ENCODE measurements at places on chromosomes 7 and 10.

- no peak for DNase-seq
Measured at GRCh38 chr7:42269161-42269560, 32.2 kb upstream of the GLI3 start.

DNA sequence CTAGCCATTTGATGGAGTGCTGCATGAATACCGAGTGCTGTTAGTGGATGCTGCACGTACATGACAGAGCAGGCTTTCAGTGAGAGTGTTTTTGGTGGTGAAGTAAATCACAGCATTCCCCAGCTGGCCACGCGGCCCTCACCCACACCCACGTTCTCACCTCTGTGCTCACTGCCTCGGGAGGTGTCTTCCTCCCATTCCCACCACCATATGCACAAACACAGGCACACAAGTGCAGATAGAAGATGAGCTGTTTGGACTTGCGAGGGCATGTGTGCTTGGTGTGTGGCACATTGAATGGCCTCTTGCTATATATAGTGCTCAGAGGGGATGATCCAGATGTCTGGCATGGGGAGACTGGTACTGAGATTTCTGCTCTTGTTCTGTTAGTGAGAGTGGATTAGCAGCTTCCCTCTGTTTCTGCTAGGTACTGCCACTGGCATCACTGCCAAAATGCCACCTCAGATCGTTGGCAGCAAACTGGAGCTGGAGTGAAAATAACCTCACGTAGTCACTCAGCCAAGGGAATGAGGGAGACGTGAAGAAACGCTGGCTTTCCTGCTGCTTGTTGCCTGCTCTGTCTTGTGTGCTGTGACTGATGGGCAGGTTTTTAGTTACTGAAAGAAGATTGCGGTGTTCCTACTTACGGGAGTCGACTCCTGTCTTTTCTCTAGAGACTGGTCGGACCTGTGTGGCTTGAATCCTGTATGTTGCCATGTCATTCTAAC, 19.1 kb downstream of the DNAJB6 start:
- DNase-seq = peak; percentile 49

GRCh38 chr7:41252957-41253356, 449.9 kb downstream of the INHBA start:
- no peak for DNase-seq

DNA sequence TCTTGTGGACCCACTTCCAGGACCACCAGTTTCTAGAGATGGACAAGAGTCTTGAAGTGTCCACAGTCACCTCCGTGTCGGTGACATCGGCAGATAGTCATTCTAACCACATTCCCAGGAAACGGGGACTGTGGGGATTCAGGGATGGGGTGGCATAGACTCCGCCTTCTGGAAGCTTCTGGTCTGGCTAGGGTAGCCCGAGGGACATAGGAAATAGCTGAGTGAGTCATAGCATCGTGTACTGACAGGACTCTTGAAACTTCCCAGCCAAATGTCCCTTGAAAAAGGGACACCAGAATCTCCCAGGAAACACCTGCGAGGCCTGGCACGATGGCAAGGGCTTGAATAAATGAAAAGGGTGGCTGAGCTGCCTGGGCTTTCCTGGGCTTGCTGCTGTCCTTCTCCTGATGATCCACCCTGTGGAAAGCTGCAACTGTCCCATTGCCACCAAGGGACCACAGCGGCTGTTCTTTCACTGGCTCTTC, 84.1 kb upstream of the LRRC4 start:
- DNase-seq = peak; percentile 35

GRCh38 chr7:106777674-106778299, 87.3 kb upstream of the PIK3CG start:
- DNase-seq = no peak

DNA sequence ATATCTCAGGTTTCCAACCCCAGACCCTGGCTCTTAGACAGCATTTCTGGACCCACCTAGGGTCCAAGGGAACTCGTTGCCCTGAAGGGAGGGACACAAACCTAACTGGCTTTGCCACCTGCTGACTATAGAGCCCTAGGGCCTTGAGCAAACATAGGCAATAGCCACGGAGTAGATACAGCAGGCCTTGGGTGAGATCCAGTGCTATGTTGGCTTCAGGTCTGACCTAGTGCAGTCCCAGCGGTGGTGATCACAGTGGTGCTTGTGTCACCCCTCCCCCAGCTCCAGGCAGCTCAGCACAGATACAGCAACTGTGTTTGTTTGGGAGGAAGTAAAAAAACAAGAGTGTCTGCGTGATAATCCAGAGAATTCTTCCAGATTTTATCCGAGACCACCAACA, 9.7 kb upstream of the TNKS2 start:
- DNase-seq = no peak

DNA sequence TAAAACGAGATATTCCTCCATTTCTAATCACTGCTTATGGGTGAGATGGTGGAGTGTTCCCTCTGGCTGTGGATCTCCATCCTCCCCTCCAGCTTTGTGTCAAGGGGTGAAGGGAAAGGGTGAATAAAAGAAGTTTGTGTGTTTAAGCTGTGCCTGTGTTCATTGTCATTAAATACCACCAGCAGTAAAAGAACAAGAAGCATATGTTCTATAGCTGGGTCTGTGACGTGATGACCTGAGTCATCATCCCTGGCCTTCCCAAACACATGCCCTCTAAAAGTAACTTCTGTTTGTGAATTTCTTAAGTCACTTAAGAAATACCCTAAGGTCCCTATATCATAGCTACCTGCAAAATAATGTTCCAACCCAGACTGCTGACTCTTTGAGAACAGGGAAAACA, 104.9 kb downstream of the PPP1R17 start:
- peak; percentile 38 for DNase-seq

DNA sequence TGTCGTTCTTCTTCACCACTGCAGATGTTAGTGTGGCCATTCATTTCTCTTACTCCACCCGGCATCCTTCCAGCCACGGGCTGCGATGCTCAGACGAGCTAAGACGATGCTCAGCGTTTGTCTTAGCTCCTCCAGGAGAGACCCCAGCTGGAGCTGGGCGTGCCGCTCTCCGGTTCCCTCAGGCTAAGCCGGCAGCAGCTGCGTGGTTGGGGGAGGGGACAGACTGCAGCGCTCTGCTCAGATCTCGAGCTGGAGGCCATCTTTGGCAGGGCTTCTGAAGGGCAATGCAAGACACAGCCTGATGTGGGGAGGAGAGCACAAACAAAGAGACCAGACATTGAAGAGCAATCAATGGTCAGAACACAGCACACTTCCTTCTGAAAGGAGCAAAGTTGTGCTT, 4.8 kb downstream of the INA start:
- DNase-seq = no peak

GRCh38 chr10:35505241-35505873, 99.8 kb upstream of the GJD4 start:
- no peak for DNase-seq

DNA sequence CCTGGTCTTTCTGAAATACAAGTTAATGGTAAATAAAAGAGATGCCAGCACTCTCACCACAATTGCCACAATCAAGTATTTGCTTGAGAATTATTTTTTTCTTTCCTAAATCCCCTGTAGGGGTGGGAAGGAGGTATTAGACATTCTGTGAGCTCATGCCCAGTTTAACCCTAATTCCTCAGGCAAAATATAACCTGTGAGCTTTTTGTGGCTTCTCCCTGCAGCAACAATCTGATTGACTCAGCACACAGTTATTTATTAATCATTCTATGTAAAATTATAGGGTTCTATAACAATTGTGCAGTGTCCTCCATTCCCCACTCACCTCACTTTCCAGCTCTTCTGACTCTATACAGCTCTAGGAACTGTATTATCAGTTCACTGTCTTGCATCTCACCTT, 66.3 kb downstream of the GLI3 start:
- DNase-seq = peak; percentile 23

DNA sequence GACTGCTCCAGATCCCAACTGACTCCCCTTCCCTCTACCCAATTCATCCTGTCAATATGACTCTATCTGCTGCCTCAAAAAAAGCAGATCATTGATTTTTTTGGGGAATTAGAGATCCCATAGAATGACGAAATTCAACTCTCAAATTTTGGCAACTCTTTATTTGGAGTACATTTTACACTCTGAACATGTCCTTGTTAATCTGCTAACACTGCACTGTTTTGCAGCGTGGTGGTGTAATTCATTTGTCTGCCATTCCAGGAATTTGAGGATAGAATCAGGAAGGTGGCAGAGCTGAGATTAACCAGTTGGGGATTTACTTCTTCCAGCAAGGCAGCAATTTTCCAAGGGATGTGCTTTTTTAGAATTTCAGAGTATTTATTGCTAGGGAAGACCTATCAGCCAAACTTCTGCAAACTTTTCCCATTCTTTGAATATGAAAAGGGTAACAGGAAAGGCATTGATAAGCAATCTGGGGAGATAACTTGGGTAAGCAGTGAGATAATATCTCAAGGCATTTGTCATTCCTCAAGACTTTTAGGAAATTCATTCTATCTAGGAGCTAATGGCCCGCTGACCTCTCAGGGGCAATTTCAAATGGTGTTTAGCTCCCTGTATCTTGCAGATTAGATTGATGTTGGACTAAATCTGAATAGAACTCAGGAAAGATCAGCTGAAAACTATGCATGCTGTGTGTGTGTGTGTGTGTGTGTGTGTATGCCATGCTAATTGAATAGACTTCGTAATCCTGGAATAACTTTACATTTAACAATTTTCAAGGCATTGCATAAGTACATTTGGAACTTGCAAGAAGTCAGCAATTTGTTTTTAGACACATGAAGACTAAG, 9.7 kb downstream of the BAMBI start:
- no peak for DNase-seq

GRCh38 chr10:118980135-118980865, 49.2 kb upstream of the NANOS1 start:
- no peak for DNase-seq

GRCh38 chr10:79331709-79332108, 15.6 kb upstream of the PPIF start:
- DNase-seq = peak; percentile 84

DNA sequence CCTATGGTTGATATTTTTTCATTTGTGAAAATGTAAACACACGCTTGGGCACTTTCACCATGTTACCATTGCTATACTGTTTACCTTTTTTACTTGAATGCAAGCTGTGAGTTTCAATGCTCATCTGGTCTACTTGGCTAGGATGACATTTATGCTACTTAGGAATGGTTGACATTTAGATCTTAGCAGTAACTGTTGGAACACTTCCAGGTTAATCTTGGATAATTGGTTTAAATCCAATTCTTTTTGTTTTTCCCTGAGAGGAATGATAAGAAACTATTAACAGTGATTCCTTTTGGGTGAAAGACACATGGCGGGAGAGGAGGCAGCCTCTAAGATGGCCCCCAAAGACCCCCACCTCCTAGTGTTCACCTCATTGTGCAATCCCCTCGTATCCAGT, 51.4 kb upstream of the AMPH start:
- DNase-seq = no peak

GRCh38 chr7:3911685-3912084, 610.6 kb downstream of the SDK1 start:
- no peak for DNase-seq

DNA sequence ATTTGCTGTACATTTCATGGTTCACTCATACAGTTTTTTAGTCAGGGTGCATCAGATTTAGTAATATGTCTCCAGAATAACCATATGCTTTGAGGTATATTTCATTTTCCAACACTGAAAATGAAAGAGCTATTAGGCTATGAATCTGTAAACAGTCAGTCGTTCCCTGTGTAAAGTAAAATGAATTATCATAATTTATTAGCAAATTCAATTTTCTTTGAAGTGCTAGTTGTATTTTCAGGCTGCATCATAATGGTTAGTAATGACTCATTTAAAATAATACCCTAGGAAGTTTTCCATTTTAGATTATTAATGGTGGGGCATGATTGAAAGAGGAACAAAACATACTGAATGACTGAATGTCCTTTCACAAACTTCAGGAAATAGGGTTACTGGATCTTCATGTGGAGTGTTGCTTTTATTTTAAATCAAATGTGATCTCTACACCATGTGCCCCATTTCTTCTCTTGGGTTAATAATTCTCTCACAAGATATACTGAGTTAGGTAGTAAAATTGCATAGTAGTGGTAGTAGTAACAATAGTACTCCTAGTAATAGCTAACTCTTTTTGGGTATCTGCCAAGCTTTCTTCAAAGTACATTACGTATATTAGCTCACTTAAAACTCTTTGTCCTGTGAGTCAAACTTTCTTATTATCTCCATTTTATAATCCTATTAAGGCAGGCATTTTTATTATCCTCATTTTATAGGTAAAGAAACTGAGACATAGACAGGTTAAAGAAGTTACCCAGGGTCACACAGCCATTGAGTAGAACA, 476.5 kb downstream of the SUGCT start:
- no peak for DNase-seq

- DNase-seq = no peak
Measured at GRCh38 chr10:70669732-70670317, 2.5 kb upstream of the ADAMTS14 start.

- DNase-seq = no peak
Measured at GRCh38 chr7:138768241-138768640, 29.6 kb upstream of the TMEM213 start.

DNA sequence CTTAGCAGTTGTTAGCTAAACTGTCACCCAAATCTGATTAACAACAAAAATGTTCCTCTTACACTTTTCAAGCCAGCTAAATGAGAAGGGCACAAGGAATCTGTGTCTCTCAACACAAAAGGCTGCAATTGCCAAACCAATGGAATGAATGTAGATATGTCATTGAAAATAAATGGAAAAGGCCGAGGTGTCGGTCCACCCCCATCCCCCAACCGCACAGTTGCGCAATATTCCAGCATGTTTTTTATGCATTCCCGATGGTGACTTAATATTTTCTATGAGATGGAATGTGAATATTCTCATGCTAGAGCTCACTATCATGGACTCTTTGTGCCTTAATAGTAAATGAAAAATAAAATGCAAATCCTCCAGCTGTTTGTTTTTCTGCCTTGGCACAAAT, 181.6 kb upstream of the LRGUK start:
- peak; percentile 76 for DNase-seq

DNA sequence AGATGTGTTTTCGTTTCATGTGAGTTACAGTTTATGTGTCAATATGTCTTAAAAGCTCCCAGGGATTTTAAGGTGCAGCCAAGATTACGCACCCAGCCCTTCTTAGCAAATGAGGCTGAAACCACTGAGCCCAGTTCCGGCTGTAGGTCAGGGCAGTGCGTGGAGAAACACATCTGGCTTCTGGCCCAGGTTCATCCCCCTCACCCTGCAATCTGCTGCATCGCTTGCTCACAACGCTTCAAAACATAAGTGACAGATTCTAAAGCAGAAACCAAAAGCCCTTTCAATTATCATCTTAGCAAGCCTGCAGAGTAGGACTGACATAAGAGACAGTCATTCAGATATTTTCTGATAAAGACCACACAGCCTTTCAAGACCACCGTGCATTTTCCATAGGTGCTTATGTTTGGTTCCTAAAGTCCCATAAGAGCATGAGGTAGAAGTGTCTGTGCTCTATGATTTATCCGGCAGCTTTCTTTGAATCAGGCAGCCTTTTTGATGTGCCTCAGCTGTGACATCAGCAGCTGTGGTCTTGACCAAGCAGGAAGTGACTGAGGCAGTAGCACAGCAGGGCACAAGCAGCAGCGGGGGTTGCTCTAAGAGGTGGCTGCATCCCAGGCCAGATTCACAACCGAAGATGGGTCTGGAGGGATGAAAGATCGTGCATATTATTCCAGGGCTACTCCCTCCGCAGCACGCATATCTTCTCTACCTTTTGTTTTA, 72.1 kb upstream of the LYZL2 start:
- peak; percentile 42 for DNase-seq

- no peak for DNase-seq
Measured at GRCh38 chr10:53260213-53260612, 487.6 kb upstream of the MBL2 start.

- no peak for DNase-seq
Measured at GRCh38 chr7:684416-684815, 42.1 kb upstream of the DNAAF5 start.
